CD4-positive, CD25-positive, alpha-beta regulatory T cell (primary cell): ENCODE measurements at places on chromosomes 2 and 18. TPM values are rescaled to one million over a fixed set of nuclear protein-coding genes. Genes with fewer than 3 reads are reported as not detected.

DNA sequence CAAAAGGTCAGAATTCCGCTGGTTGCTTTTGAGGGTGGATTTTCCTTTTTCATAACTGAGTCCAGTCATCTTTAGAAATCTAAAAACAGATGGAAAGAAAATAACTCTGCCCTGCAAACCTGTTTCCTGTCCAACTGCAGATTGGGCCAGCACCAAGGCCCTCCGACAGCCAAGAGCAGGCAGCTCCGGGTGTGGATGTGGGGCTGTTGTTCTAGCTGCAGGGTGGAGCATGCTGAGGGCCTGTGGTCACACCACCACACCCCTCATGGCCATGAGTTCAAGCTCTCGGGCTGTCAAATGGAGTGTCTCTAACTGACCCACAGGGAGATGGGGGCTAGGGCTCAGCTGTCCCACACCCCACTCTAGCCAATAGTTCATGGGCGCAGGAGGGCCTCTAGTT lies 69.3 kb upstream of the BZW1 start:
- no peaks in the 10 kb centered on the region for H3K36me3 ChIP-seq
- H3K4me3 ChIP-seq = no peak overlapping the region
- H3K4me1 ChIP-seq = no peaks in the 10 kb centered on the region
- H3K27ac ChIP-seq = no peak overlapping the region

DNA sequence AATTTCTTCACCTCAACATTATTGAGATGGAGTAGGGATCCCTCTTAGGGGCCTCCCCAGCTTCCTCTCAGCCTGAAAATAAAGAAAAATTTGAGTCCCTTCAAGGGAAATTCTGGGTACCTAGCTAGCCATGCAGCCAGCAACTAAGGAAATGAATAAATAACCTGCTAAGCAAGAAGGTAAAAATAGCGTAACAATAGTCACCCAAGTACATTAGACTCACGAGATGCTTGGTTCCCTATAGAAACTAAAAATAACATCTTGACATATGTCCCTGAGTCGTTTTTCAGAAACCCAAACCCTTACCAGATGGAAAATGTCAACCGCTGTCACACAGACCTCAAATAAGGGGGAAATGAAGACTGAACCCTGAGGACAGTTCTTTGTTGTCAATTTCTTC lies 51.9 kb downstream of the CACNB4 start:
- no peak overlapping the region for H3K27ac ChIP-seq
- H3K27me3 ChIP-seq = no peaks in the 10 kb centered on the region
- no peak overlapping the region for H3K4me3 ChIP-seq
- no peaks in the 10 kb centered on the region for H3K4me1 ChIP-seq

DNA sequence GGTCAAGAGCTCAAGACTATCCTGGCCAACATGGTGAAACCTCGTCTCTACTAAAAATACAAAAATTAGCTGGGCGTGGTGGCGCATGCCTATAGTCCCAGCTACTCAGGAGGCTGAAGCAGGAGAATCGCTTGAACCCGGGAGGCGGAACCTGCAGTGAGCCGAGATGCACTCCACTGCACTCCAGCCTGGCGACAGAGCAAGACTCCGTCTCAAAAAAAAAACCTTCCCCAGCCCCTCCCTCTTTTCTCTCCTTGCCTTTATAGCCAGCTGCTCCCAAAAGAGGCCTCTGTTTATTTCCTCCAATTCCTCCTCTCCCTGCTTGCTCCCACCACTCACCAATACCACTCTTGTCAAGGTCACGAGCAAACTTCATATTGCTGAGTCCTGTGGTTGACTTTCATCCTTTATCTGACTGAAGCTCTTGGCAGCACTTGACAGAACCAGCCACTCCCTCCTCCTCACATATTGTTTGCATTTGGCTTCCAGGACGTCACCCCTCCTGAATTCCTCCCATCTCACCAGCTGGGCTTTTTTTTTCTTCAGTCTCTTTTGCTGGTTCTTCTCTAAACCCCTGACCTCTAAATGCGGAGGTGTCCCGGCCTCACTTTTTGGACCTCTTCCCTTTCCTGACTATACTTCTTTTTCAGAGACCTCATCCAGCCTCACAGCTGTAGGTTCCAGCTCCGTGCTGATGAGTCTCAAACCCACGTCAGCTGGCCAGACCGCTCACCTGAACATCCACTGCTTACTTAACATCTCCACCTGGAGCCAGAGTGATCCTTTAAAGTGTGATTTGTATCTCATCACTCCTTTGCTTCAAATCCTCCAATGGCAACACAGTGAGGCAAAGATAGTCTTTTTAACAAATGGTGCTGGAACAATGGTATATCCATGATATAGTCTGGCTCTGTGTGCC lies 84.6 kb upstream of the CAB39 start:
- DNase-seq = no peak
- H3K4me3 ChIP-seq = no peak overlapping the region
- no peaks in the 10 kb centered on the region for H3K36me3 ChIP-seq
- H3K27me3 ChIP-seq = no peaks in the 10 kb centered on the region
- H3K27ac ChIP-seq = no peak overlapping the region

- no peak for DNase-seq
- H3K36me3 ChIP-seq = no peaks in the 10 kb centered on the region
- H3K4me1 ChIP-seq = no peaks in the 10 kb centered on the region
These were observed 84.6 kb downstream of the RAB31 start for GRCh38 chr18:9792565-9793245.

DNA sequence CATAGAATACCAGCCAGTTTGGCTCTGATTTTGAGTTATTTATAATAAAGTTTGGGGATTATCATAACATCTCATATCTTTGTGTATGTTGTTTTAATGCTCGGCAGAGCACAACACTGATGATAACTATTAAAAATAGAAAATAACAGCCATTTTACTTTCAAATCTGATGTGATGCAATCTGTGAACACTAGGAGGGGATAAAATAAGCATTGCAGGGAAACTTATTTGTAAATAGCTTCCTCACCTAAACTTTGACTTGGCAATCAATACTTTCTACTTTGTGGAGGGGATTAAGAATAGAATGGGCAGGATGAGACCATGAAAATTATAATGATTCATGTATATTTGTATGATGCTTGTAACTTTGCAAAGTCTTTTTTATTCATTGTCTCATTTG lies 54.4 kb downstream of the USP14 start:
- peaks cover 83% of the 10 kb centered on the region for H3K36me3 ChIP-seq
- H3K27me3 ChIP-seq = no peaks in the 10 kb centered on the region
- peak overlapping the region; percentile 28 for H3K27ac ChIP-seq
- no peak overlapping the region for H3K4me3 ChIP-seq
- H3K4me1 ChIP-seq = no peaks in the 10 kb centered on the region

DNA sequence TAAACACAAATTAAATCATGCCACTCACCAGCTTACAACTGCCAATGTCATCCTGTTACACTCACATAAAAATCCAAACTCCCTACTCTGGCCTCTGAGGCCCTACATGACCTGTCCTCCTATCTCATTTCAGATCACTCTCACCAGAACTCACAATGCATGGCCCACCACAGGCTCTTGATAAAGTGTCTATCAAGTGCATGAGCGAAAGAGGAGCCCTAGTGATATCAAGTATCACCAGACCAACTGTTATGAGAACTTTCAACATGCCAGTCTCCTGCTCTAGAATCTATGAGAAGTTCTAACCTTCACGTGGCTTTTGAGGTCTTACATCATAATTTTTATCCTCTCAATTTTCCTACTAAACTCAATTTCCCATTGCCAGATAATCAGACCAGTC lies 76.4 kb upstream of the CD226 start:
- H3K27ac ChIP-seq = no peak overlapping the region
- peaks cover 49% of the 10 kb centered on the region for H3K36me3 ChIP-seq
- H3K4me3 ChIP-seq = no peak overlapping the region
- no peaks in the 10 kb centered on the region for H3K4me1 ChIP-seq

DNA sequence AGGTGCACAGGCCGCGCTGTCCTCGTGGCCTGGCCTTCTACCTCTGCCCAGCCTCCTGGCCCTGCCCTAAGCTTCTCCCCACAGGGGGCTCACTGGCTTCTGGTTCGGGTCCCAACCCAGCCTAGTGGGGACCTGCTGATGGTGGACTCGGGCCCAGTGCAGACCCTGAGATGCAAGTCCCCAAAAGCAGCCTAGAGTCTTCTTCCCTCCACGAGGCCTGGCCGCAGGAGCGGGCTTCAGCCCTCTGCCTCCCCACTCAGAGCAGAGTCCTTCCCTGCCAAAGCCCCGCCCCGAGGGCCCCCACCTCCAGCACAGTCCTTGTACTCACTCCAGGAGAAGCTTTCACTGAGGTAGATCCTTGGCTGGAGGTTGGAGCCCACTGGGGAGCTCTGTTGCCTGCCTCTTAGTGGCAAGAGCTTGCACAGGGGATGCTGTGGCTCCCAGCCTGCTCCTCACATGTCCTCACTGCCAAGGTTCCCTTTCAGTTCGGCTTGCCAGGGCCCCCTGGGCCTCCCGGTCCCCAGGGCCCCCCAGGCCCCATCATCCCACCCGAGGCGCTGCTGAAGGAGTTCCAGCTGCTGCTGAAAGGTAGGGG lies 3.6 kb downstream of the ERFE start:
- no peak overlapping the region for H3K27ac ChIP-seq
- H3K4me1 ChIP-seq = peaks cover 6% of the 10 kb centered on the region
- H3K4me3 ChIP-seq = no peak overlapping the region
- H3K36me3 ChIP-seq = no peaks in the 10 kb centered on the region
- DNase-seq = no peak

DNA sequence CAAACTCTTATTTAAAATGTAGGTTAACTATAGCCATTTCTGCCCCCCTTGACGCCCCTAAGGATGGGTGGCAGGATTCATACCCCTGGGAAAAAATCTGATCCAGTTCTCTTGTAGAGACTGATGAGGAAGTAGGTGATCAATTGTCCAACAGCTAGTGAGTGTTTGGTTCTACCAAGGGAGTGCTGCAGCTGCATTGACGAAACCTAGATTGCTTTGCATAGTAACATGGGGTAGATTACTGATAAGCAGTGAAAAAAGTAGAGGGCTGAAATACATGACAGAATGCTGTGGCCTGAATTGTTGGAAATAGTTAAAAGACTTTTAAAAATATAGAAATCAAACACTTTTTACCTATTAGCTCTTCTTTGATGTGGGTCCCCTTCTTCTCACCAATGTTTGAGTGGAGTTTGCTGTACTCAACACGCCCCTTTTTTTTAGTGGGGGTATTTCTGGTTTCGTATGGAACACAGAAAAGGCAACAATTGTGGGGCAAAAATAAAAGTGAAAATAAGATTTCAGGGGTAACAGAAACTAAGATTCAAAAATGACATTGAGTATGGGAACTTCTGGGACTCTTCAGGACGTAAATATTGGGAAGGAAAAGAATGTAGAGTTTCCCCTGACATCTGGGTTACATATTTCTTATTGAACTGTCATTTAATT lies 66.2 kb downstream of the MAIP1 start:
- no peak for DNase-seq
- H3K27me3 ChIP-seq = peaks cover 5% of the 10 kb centered on the region
- no peaks in the 10 kb centered on the region for H3K4me1 ChIP-seq
- no peaks in the 10 kb centered on the region for H3K36me3 ChIP-seq
- H3K27ac ChIP-seq = no peak overlapping the region
- H3K4me3 ChIP-seq = no peak overlapping the region

The MYO1B gene
- not detected for total RNA-seq

The FNDC4 gene
- total RNA-seq = 0.39 TPM

The IL36G gene
- total RNA-seq = not detected
